Fibroblast of skin of abdomen (primary cell): ENCODE measurements at places on chromosomes 12 and 14.

GRCh38 chr12:11834104-11834812, 184.8 kb downstream of the ETV6 start:
- no peak for DNase-seq

GRCh38 chr12:77493302-77494168, 337.2 kb upstream of the NAV3 start:
- DNase-seq, result peak; percentile 5

GRCh38 chr12:50218386-50218785, 51.2 kb upstream of the CERS5 start:
- DNase-seq, result no peak

GRCh38 chr14:61444215-61444768, 122.9 kb downstream of the PRKCH start:
- DNase-seq, result no peak

DNA sequence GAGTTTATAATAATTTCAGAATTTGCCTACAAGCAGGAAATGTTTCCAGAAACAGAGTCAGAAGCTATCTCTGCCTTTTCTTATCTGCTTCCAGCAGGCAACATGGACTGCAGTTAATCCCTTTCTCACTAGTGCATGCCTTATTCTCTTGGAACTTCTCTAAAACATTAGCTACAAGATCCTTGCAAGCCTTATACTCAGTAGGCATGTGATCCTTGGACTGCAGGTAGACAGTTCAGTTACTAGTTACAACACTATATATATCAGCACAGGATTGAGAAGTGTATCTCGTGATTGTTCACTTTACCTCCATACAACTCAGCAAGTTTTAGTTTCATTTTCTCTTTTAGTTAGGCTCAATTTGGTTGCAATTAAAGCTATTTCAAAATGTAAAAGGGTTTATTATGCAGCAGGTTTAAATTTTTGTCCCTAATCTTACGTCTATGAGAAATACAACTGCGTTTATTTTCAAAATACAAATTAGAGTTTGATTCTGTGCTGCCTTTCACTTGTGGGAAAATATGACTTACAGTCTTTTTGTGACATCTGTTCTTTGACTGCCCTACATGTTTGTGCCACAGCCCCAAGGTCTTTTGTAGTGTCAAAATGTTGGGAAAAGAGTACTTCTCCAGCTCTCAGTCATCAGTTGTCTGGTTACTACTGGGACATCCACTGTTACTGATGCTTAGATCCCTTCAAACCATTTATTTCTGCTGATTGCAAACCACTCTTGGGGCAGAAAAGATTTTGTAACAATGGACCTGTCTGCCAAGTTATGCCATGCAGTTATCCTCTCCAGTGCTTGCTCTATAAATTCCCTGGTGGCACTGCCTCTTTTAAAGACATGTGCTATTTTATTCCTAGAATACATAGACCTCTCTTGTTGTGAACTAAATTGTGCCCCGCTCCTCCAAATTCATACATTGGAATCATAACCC, 709.0 kb upstream of the FOXG1 start:
- no peak for DNase-seq

GRCh38 chr14:39366460-39367386, 65.5 kb downstream of the FBXO33 start:
- DNase-seq, result no peak

DNA sequence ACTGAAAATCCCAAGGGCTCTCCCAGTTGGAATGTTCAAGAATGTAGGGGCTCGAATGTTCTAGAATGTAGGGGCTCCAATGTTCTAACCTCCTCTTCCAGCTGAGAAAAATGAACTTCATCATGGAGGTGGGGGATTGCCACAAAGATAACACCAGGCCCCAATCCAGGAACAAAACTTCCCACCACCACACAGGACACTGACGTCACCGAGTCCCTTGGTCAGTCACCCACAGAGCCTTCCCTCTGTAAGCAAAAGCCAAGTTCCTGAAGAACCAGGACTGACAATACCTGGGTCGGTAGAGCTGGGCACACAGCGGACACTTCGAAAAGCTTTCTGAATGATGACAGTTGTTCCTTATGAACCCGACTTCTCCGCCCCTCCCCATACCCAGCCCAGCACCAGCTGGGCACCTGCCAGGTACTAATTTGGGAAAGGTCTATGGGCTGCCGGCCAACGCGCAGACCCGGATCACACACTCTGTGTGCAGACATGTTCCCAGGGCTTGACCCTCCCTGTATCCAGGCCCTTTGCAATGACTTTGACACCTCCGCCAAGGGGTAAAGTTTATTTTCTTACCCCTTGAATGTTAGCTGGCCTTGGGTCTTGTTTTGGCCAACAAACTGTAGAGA, 18.9 kb downstream of the ITPK1 start:
- DNase-seq, result no peak

DNA sequence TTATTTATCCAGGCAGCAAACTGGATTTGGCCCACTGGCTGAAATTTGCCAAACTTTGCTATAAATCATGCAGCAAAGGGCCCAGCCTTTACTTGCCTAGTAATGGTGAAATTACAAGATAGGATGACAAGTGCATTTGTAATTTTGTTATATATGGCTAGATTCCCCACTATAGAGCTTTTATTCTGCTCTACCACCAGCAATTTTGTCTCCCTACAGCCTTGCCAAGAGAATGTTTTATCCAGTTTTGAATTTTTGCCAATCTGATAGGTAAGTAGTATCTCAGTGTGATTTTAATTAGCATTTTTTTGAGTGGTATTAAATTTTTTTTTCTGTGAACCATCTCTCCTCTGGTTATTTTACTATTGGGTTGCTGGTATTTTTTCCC, 161.6 kb downstream of the SLC41A2 start:
- DNase-seq, result no peak

DNA sequence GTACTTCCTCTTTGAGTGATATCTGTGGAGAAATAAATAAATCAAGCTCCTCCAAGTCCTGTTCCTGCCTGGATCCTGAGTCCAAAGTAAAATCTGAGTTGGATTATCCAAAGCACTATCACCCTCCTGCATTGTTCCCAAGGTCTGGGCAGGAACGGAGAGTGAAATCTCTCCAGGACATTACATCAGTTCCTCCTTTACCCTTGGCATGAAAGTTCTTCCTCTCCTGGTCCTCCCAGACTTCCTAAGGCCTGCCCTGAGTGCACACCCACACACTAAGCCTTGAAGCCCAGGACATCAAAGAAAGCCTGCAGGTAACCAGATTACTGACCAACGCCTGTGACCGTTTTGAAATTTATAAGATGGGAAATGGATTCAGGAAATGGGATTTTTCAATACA, 206.8 kb upstream of the BCL2L14 start:
- no peak for DNase-seq

- peak; percentile 5 for DNase-seq
Observed at GRCh38 chr14:91727121-91727520, 4.8 kb downstream of the CATSPERB start.

DNA sequence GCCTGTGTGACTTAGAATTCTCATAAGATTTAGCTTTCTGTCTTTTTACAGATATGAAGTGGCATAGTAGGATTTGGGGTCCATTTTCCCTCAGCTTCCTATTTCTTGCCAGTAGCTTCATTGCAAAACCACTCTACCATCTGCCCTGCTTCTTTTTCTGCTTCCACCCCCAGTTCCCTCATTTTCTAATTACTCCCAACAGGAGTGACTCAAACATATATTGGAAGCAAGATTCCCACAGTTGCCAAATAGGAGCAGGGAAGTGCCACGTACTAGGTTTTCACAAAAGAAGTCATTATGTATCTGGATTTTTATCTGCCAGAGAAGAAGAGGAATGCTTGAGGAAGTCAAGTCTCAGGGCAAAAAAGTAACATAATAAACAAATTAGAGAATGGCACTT, 64.1 kb downstream of the ANO4 start:
- DNase-seq, result no peak

GRCh38 chr12:103273645-103274044, 222.1 kb downstream of the C12orf42 start:
- DNase-seq, result no peak

GRCh38 chr12:100497105-100497795, 23.6 kb downstream of the NR1H4 start:
- no peak for DNase-seq

DNA sequence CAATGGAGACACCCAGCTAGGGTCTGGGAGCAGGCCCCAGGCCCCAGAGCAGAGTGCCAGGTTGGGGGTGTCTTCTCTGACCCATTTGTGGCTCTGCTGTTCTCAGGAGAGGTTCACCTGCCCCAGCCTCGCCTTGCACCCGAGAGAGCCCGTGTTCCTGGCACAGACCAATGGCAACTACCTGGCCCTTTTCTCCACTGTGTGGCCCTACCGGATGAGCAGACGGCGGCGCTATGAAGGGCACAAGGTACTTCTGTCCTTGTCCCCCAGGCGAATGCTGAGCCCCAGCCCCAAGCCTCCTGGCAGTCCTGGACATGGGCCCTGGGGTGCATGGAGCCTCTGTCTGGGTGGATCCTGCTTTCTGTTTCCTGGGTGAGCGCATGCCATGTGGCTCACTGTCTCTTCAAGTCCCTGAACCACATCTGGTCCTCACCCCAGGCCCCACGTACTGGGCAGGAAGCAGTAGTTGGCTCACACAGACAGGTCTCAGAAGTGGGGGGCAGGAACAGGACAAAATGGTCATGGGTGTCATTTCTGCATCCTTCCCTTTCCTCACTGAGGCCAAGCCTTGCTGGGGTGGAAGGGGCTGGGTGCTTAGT, 58.2 kb downstream of the BEGAIN start:
- no peak for DNase-seq

DNA sequence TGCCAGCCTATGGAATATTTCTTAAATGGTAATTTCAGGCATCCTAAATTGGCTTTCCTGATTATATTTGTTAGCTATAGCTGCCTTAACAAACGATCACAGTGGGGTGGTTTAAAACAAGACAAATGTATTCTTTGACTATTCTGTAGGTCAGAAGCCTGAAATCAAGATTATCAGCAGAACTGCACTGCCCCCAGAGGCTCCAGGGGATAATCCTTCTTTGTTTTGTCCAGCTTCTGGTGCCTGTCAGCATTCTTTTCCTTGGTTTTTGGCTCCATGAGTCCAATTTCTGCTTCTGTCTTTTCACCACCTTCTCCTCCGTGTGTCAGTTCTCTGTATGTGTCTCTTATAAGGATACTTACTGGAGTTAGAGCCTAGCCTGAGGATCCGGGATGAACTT, 1282.2 kb upstream of the USP15 start:
- DNase-seq, result no peak

DNA sequence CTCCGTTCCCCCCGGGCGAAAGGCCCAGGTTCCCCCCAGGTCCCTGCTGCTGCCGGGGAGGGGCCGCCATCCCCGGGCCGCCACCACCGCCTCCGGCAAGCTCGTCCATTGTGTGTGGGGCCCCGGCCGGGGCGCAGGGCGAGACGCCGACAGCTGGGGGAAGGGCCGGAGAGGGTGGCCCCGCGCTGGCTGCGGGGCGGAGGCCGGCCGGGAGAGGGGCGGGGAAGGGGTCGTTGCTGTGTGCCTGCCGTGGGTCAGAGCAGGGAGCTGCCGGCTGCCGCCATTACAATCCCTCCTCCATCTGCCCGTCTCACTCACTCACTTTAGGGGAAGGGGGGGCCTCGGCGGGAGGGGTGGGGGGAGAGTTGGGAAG, at the start of gene STRN3:
STRN3 (minus strand) TSS at position 303 of the 373 bp plus-strand sequence; CDS start at position 109, 194 bp downstream.
- DNase-seq, result no peak

- DNase-seq, result no peak
Observed at GRCh38 chr12:75888874-75889613, 142.5 kb downstream of the PHLDA1 start.

- peak; percentile 34 for DNase-seq
Observed at GRCh38 chr14:64569138-64569631, 19.4 kb downstream of the PPP1R36 start.

DNA sequence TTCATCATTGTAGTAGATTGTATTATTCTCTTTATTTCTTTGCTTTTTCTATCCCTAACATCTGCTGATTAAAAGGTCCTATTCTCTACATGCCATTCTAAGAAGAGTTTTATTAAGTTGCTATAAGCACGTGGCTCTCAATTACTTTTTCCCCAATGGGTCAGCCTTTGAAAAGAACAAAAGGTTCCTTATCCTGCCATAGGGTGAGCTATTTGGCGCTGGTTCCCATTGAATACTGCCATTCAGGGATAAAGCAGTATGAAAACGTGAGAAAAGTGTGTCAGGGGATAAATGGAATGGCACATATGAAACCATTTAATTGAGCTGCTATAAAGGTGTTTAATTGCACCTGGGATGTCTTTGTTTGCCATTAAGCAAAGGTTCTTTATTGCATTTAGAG, 80.9 kb downstream of the SYNE2 start:
- DNase-seq, result no peak

- DNase-seq, result peak; percentile 78
Observed at GRCh38 chr12:105369014-105369413, 38.5 kb downstream of the C12orf75 start.

- no peak for DNase-seq
Observed at GRCh38 chr14:95577067-95577800, 42.4 kb downstream of the GLRX5 start.

DNA sequence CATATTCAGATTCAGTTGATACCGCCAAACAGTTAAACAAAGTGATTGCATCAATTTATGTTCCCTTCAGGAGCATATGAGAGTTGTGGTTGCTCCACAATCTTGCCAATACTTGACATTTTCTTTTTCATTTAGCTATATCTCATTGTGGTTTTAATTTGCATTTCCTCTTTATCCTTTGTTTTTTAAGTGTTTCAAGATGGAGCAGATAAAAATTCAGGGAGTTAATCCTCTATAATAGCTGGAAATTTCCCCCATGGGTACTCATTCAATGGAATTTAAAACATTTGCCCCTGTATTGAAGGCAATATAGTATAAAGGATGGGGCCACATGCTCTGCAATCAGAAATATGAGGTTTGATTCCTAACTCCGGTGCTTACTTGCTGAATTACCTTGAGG, 1.1 kb upstream of the EXD2 start:
- DNase-seq, result peak; percentile 43

GRCh38 chr12:128258866-128259555, 8.0 kb upstream of the TMEM132C start:
- DNase-seq, result peak; percentile 4

- DNase-seq, result no peak
Observed at GRCh38 chr12:131692431-131692830, 18.5 kb upstream of the SFSWAP start.
